ENCODE measurements at places on chromosomes 11 and 22.

GRCh38 chr11:122902951-122903350 lies 20.4 kb downstream of the JHY start:
- DNase-seq = no peak

GRCh38 chr22:16831257-16831656 lies 6.0 kb upstream of the XKR3 start:
- DNase-seq = no peak

DNA sequence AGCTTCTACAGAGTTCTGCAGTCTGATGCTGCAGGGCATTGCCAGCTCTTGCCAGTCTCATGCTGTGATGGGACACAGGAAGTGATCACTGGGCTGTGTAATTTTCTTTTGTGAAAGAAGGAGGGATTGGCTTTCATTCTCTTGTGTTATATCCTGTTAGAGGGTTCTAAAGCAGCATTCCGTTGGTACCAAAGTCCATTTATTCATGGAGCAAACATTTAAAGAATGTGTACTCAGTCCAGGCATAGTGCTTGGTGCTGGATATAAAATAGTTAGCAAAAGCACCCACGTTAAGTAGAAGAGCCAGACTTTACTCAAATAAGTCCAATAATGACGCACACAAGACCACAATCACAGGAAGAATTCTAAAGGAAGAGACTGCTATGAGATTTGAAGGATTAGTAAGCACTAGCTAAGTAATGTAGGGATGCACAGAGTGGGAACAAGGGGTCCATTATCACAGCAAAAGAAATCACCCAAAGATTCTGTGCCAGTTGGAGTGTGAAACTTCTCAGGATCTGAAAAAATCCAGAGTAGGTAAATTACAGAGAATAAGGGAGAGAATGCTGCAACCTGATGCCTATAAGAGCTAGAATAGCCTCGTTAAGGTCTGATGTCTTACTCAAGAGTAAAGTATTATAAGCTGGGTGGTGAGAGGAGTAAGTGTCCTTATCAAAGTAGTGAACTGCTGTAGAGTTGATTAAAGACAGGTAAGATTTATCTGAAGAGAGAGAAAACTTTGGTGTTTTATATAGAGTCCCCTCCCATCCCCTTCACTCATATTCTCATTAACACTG lies 728.3 kb downstream of the METTL15 start:
- no peak for DNase-seq

DNA sequence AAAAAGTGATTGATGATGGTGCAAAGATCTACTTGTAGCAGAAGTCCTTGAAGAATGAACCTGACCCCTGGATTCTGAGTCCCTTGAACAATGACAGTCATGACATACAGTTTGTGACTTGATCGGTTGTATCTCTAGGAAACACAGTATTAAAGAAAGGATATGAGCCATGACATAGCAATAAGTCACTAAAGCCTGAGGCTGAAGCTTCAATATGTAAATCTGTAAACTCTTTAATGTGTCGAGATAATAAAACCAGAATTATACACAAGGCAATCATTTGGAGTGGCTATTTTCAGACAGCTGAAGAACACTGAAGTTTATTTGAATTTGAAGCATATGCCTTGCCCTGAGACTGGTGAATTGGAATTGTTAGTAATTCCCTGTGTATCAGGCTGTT lies 911.5 kb upstream of the RAG2 start:
- DNase-seq = no peak

DNA sequence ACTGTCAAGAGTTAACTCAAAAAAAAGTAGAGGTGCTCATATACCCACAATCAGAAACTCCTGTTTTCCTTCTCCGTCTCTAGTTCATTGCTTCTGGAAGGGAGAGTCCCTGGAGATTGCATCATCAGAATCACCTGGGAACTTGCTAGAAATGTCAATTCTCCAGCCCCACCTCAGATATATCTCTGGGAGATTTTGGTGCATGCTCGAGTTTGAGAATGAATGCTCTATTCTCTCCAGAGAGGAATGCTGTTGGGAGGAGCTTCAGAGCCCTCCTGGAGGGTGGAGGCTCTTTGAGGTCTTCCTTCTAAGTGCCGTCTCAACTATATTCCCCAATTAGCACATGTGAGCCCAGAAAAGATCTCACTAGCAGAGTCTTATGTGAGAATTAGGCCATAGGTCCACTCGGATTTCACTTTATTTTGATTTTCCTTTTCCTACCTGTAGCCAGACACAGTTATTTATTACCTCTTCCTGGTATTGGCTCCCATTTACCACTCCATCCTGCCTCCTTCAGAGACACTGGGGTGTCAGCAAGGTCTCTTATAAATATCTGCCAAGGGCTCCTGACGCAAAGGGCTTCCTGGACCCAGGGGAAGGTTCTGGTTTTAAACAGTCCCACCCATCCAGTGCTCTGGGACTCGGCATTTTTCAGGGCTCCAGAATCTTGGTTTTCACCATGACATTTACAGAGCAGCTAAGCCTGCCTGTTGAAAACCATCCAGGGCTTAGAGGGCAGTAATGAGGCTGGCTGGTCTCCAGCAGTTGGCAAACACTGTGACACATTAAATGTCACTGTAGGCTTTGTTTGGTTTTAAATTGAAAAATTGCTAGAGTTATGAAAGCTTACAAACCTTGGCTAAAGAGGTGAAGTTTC lies 136.2 kb downstream of the CD44 start:
- no peak for DNase-seq

- DNase-seq = no peak
Measured at GRCh38 chr11:9982796-9983579, 311.0 kb downstream of the SBF2 start.

GRCh38 chr22:47963660-47964059 lies 1201.2 kb downstream of the TBC1D22A start:
- DNase-seq = no peak

- DNase-seq = no peak
Measured at GRCh38 chr22:46948411-46949144, 186.1 kb downstream of the TBC1D22A start.

DNA sequence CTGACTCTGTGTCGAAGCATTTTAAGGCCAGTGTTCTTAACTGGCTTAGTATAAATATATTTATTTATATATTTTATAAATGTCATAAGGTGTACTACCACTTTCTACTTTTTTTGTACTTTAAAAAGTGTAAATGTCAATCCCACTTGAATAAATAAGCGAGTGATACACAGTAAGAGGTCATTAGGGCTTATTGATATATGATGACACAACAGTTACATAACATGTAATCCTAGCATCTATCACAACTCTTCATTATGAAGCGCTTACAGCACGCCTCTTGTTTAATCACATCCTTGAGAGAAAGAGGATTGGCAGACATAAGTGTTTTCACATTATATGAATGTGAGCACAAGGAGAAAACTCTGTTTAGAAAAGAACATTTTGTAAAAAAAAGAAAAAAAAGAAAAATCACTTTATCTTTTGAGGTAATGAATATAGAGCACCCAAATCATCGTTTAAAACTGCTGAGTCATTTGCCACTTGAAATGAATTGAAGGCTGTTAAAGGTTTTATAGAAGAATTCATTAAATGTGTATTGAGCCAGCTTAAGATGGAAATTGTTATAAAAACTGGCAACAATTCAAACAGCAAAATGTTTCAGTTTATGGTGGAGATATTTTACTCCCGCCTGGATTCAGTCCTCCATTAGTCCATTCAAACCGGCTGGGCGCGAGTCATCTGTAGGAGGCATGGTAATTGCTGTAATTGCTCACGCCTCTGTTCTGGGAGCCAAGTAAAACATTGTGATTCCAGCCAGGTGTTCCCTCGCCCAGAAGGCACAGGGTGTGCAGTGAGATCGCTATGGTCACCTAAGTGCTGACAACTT lies 627.3 kb upstream of the KIRREL3 start:
- DNase-seq = no peak

GRCh38 chr11:11577932-11578911 lies 43.6 kb downstream of the GALNT18 start:
- no peak for DNase-seq

DNA sequence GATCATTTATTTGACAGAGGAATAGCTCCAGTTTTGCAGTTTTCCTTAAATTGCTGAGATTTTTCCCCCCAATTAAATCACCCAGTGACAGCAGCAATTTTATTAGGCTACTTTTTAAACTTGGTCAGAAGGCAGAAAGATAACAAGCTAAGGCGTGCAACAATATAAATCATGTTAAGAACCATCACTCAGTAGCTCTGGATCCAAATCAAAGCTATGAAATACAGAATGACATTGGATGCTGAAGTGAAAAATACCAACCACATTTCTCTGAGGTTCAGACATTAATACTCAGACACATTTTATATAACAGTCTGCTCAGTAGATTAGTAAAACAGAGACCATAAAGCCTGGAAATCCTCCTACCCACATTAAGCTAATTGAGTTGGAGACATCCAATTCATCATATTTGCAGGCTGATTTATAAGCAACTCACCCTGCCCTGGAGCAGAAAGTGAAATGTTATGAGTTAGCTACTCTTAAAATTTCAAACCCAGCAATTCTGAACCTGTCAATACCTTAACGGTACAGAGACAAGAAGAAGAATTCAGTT lies 1108.4 kb downstream of the DLG2 start:
- DNase-seq = no peak

GRCh38 chr11:24070435-24070834 lies 426.4 kb upstream of the LUZP2 start:
- DNase-seq = no peak

DNA sequence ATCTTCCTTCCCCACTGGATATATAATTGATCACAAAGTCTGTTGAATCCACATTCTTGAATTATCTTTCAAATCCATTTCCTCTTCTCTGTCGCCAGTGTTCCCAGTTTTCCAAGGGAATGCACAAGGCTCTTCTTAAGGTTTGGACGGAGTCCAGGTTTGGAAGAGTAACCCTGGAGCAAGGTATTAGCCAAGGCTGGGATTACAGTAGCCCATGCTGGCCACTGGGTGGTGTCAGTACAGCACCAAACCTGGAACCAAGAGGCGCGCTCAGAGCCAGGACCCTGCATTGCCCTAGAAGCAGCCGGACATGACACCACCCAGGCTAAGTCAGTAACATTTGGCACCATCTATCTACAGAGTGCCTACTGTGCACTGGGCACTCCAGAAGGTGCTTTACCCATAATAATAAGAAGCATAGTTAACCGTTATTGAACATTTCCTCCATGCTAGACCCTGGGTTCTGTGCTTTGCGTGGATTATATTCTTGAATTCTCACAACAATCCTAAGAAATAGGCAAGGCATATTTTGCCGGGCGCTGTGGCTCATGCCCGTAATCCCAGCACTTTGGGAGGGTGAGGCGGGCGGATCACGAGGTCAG lies 48.0 kb upstream of the CLPB start:
- DNase-seq = peak; percentile 14

DNA sequence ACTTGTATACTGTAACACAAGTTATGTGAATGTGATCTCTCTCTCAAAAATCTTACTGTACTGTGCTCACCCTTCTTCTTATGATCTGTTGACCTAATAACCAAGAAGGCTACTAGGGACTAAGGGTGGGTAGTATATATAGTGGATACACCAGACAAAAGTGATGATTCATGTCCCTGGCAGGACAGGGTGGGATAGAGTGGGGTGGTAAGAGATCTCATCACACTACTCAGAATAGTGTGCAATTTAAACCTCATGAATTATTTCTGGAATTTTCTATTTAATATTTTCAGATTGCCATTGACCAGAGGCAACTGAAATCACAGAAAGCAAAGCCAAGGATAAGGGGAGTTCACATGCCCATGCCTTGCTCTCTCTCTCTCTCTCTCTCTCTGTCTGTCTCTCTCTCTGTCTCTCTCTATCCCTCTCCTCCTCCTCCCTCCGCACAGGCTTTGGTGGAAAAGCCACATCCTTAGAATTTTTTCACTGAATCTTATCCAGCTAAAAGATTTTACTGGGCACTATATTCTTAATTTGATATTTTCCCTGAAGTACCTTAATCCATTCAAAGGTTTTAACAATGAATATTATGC lies 12.0 kb upstream of the STK33 start:
- no peak for DNase-seq

DNA sequence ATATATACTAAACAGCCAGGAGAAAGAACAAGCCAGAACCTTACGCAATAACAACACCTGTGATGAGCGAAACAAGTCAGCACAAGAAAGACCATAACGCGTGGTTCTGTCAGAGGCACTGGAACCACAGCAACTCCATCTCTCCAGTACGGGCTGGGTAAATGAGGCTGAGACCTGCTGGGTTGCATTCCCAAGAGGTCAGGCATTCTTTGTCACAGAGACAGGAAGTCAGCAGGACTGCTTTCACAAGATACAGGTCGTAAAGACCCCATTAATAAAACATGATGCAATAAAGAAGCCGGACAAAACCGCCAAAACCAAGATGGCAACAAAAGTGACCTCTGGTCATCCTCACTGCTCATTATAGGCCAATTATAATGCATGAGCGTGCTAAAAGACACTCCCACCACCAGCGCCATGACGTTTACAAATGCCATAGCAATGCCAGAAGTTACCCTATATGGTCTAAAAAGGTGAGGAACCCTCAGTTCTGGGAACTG lies 21.7 kb downstream of the TPST2 start:
- DNase-seq = no peak

DNA sequence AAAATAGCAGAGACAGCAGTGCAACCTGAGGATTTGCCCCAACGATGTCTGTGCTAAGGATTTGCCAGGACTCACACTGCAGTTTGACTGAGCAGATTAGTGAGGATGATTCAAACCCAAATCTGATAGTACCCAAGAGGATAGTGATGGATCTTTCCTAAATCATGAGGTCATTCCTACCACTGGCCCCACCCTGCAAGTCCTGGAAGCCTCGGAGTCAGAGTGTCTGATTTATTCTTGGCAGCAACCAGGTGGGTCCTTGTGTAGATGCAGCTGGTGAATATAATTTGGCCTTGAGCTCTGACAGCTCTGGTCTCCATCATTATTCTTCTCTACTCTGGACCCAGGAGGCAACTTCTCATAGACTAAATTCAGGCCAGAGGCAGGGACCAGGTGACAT lies 179.3 kb upstream of the RAG2 start:
- DNase-seq = no peak

GRCh38 chr11:76313271-76313670 lies 67.7 kb downstream of the THAP12 start:
- no peak for DNase-seq

DNA sequence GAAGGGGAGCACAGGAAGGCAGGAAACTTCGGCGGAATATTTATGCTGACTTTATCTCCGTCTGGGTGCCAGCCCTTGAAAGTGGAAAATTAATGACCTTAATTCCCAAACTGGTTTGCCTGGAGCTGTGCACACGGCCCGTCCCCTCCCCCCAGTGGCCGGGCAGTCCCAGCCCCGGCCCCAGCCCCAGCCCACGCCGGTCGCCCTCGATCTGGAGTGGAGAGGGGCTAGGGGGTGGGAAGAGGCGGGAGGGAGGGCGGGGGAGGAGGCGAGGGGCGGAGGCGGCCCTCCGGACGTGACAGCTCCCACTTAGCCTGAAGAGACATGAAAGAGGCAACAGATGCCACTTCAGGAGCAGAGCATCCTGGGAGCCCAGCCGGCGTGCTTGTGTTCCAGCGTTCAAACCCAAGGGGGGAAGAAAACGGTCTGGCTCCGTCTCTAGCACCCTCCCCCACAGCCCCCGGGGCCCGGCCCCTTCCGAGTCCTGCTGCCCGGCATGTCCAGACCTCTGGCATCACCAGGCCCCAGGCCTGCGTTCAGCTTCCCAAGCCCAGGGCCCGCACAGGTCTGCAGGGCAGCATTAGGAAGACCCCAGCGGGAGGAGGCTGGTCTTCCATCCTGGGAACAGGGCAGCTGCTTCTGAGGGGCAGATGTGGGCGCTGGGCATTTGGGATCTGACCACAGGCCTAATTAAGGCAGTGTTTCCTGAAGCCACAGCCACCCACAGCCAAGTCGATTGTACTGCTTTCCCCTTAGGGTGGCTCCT lies 20.0 kb upstream of the LMO1 start:
- DNase-seq = no peak

All from activated T-cell treated with anti-CD3 and anti-CD28 coated beads for 4 hours (primary cell).